ENCODE measurements at places on chromosomes 12 and 14.

GRCh38 chr12:99259040-99259934, 388.3 kb upstream of the GARIN6 start:
- no peak for DNase-seq

- DNase-seq, result no peak
Observed at GRCh38 chr12:109818905-109819500, 14.2 kb downstream of the TRPV4 start.

GRCh38 chr12:120235369-120236323, 29.9 kb downstream of the PXN start:
- DNase-seq, result no peak

GRCh38 chr12:45575823-45576475, 153.6 kb upstream of the ARID2 start:
- DNase-seq, result no peak

DNA sequence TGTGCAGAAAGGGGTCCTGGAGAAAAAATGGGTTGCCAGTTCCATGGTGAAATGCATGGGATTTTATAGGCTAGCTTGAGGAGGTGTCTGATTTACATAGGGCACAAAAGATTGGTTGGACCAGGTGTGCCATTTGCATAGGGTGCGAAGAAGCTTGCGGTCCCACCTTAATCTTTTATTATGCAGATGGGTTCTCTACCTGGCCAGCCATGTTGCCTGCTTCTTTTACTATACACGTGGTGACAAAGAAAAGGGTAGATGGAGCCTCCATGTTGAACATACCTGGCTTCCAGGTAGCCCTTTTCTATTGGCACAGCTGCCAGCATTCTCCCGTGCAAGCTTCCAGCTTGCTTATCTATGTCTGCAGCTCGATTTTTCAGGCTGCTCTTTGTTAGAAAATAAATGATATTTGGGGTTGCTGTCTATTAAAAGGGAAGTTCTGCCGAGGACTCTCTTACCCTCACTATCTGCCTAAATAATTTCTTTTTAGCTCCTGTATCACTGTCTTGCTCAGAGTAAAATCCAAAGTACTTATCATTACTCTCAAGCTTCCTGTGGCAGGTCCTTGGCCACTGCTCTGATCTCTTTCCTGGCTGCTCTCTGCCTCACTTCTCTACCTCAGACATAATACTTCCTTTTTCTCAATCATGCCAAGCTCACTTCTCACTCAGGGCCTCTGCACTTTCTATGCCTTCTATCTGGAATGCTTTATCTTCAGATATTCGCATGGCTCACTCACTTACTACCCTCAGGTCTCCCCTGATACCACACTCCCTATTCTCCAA, 216.0 kb upstream of the DAAM1 start:
- DNase-seq, result no peak

GRCh38 chr12:29640589-29641345, 143.0 kb downstream of the TMTC1 start:
- DNase-seq, result no peak

GRCh38 chr12:9096563-9097176, 19.0 kb downstream of the A2M start:
- no peak for DNase-seq

- DNase-seq, result no peak
Observed at GRCh38 chr12:3959799-3960560, 86.8 kb upstream of the PARP11 start.

- DNase-seq, result no peak
Observed at GRCh38 chr14:53183611-53184010, 30.5 kb upstream of the DDHD1 start.

DNA sequence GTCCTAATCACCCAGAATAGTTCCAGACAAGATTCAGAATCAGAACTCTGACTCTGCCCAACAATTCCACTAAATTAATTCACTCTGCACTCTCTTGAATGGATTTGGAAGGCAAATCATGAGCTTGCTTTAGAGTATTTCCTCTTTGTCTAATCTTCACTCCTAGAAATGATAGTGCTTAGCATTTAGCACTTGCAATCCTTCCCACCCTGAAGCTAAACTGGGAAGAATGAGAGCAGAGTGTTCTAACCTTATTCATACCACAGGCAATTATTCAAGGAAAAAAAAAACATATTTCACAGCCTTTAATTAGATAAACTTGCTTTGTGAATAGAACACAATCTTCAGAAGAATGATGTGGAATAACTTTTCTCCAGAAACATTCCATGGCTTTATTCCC, 264.6 kb downstream of the PAWR start:
- no peak for DNase-seq

DNA sequence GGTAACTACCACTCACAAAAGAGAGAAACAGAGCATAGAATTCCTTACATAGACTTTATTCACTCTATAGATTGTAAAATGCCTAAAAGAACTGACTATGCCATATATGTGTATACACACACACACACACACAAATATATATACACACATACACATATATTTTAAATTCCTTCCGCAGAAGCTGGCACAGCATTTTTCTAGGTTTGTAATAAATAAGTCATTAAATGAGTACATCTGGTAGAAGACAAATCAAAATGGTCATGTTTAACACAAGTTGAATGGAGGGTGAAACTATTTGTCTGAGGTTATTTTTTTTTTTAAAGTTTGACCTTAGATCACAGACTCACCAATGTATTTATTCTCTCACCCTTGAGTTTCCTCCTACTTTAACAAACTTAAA, 58.2 kb downstream of the CCER1 start:
- DNase-seq, result no peak

- no peak for DNase-seq
Observed at GRCh38 chr14:34931206-34931605, 51.6 kb upstream of the SRP54 start.

DNA sequence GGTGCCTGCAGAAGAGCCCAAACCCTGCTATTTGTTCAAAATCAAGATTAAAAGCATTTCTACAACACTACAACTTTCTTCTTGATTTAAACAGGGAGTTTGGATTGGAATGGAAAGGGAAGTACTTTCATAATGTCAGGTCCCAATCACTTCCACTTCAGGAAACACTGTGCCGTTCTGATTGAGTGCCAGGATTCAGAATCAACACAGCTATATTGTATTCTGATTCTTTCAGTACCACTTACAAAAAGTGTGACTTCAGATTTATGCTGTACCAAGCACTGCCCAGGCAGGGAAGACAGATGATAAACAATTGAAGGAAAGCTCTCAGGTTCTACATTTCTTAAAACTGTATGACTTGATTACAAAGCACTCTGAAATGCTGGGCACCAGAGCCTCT, 3.2 kb downstream of the TDP1 start:
- DNase-seq, result no peak

DNA sequence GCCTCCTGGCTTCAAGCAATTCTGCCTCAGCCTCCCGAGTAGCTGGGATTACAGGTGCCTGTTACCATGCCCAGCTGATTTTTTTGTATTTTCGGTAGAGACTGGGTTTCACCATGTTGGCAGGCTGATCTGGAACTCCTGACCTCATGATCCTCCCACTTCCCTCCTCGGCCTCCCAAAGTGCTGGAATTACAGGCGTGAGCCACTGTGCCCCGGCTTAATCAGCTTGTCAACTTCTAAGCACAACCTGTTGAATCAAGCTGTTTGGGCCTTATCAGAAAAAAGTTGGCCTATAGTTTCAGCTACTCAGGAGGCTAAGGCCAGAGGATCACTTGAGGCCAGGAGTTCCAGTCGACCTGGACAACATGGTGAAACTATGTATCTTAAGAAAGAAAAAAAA, 7.9 kb downstream of the MARK3 start:
- DNase-seq, result no peak

GRCh38 chr12:129028844-129029243, 175.6 kb downstream of the GLT1D1 start:
- DNase-seq, result no peak

DNA sequence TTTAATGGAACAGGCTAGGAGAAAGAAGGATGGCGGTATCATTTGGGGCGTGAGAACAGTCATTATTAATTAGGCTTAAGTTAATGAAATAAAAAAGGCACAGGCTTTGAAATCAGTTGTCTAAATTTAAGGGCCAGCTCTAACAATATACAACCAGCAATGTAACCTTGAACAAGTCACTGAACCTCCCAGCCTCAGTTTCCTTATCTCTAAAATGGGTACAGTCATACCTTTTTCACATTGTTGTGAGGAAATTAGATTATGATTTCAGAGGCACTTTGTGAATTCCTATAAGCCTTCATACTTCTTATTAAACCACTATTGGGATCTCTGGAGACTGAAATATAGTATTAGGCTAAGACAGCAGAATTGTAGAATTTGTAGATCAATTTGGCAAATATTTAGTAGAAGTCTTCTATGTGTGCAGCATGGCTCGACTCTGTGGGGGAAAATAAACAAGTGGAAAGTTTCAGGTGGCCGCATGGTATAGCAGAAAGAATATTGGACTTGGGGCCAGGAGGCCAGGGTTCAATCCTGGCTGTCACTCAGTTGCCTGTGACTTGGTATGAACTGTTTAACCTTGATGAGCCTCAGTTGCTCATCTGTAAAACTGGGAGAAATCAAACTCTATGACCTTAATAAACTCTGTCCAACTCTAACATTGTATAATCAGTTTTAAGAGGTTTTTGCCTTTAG, 117.7 kb downstream of the ETV6 start:
- no peak for DNase-seq

- no peak for DNase-seq
Observed at GRCh38 chr14:48247977-48248376, 572.6 kb upstream of the MDGA2 start.

- peak; percentile 44 for DNase-seq
Observed at GRCh38 chr14:22886500-22887259, 3.7 kb downstream of the REM2 start.

DNA sequence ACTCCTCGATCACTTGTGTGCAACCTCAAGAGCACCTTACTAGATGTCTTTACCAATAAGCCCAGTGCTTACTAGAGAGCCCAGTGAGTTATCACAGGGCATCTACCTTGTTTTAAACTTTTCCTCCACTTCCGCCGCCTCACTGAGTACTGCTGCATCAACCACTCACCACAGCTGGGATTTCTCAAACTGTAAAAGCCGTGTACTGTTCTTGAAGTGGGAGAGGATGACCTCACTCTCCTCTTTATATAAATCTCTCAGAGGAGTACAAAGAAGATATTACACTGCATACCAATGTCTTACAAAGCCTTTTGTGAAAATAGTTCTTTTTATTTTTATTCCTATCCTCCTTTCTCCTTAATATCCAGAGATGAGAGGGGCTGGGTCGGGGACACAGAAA, 94.1 kb downstream of the PLCZ1 start:
- no peak for DNase-seq

GRCh38 chr14:54709444-54709843, 142.5 kb downstream of the SAMD4A start:
- no peak for DNase-seq

GRCh38 chr12:110647631-110648040, 33.7 kb downstream of the TCTN1 start:
- no peak for DNase-seq

DNA sequence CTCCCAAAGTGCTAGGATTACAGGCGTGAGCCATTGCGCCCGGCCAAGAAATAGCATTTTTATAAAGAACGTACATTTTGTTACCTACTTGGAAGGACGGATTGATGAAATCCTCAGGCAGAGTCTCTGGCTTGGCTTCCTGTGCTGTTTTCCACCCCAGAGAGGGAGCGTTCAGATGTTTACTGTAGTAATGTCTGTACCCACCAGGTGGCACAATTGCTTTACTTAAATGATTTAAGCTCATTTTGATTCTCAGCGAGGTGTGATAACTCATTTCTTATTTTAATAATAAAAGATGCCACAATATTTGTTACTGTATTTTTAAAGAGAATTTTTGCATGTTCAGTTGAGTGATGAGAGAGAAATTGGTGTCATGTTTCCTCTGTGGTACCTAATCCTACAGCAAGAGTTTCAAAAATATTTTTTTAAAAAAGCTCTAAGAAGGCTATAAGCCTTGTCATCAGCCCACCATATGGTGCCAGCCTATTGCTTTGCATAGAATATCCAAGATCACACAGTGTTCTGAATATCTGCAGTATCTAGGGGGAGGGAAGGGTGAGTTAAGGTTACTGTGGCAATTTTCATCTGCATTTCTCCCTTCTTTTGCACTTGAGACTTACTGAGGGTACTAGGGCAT, 82.6 kb upstream of the TRAF3 start:
- DNase-seq, result no peak

GRCh38 chr14:83255015-83255726, 1721.5 kb upstream of the SEL1L start:
- no peak for DNase-seq

DNA sequence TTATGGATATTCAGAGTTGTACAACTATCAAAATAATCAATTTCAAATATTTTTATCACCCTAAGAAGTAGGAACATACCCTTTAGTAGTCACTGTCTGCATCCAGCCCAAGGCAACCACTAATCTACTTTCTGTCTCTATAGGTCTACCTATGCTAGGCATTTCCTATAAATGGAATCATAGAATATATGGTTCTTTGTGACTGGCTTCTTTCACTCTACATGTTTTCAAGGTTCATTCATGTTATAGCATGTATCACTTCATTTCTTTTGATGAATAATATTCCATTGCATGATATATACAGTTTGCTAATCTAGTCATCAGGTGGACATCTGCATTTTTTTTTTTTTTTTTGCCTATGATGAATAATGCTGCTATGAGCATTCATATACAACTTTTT, 112.4 kb downstream of the PPP1R12A start:
- DNase-seq, result no peak

DNA sequence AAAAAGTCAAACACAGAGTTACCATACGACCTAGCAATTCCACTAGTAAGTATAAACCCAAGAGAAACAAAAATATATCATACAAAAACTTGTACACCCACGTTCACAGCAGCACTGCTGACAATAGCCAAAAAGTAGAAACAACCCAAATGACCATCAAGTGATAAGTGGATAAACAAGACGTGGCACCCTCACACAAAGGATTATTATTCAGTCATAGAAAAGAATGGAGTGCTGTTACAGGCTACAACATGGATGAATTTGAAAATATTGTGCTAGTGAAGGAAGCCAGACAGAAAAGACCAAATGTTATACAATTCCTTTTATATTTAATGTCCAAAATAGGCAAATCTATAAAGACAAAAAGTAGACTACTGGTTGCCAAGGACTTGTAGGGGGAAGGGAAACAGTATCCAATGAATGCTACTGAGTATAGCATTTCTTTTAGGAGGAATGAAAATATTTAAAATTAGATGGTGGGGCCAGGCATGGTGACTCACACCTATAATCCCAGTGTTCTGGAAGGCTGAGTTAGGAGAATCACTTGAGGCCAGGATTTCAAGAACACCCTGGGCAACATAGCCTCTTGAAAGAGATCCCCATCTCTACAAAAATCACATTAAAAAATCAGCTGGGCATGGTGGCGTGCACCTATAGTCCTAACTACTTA, 41.9 kb downstream of the SPTLC2 start:
- DNase-seq, result no peak
